Cardiac muscle cell (in vitro differentiated cells and primary cell): ENCODE measurements at places on chromosomes 1 and 21. TPM values are rescaled to one million over a fixed set of nuclear protein-coding genes. Genes with fewer than 3 reads are reported as not detected.

- DNase-seq = no peak
These were observed 20.1 kb downstream of the SIM2 start for GRCh38 chr21:36718951-36719501.

DNA sequence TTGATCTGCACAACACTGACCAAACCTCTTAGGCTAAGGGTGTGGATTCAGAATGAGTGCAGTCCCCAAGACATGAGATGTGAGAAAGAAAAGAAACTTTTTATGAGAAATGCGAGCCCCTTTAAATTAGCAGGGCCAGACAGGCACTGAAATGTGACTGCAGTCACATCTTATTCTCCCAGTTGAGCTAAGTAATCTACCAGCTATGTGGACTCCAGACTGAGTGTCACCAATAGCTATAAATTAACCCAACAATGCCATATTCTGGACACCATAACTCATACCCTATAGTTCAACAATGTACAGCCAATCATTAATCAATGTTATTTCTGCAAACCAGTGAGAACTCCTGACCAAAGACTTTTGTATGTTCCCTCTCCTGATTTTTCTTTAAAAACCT lies 153.2 kb downstream of the COQ8A start:
- DNase-seq = no peak

Gene C4BPA
- total RNA-seq = not detected in 2 replicates

GRCh38 chr1:81428998-81429397 lies 371.7 kb upstream of the ADGRL2 start:
- DNase-seq = no peak

DNA sequence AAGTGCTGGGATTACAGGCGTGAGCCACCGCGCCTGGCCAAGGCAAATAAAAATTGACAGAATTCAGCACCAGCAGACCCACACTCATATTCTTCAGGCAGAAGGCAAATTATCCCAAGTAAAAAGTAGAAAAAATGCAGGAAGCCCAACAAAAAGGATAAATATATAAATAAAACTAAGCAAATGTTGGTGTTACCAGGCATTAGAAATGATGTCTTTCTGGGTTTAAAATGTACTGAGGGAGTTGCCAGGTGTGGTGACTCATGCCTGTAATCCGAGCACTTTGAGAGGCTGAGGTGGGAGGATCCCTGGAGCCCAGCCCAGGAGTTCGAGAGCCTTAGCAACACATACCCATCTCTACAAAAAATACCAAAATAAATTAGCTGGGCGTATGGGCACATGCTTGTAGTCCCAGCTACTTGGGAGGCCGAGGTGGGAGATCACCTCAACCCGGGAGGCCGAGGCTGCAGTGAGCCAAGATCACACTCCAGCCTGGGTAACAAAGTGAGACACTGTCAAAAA lies 6.3 kb downstream of the INTS11 start:
- DNase-seq = peak; percentile 96

GRCh38 chr1:15543251-15543588 lies 16.6 kb downstream of the DNAJC16 start:
- DNase-seq = no peak

DNA sequence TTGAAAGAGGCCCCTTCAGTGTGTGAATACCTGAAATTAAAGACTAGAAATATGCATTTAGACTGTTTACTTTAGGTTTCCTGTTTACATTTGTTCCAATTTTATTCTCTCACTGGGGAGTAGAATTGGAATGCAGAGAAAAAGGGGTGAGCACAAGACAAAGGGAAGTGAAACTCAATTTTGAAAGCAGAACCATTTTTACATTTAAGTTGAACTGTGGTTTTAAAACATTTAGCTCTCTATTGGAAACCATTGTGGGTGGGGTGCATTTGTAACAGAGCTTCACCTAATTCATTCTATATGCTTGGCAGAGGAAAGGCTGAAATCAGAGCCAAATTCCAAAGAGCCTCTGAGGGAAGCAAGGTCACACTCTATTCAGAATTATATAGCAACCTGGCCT lies 235.3 kb upstream of the C1orf105 start:
- no peak for DNase-seq

DNA sequence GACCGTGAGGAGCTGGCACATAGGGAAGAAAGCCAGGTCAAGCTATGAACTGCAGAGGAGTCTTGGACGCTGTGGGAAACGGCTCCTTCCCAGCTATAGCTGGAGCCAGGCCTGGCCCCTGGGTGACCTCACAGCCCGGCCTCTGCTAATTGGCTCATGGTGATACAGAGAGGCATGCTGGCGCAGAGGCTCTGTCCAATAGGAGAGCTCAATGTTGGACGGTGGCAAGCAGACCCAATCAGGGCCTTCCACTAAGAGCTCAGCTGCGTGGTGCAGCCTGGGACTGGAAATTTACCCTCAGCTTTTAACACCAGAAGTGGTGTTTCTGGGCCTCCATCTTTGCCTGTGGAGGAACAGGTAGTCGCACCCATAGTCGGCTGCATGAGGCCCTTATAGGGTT lies 64.4 kb upstream of the GRHL3 start:
- DNase-seq = no peak

Gene IFNGR2
- total RNA-seq = 36.8 and 47.2 TPM in 2 replicates

- DNase-seq = no peak
These were observed 53.1 kb downstream of the XCL1 start for GRCh38 chr1:168629466-168629865.

Gene WDR47
- total RNA-seq = 6.7 and 6.9 TPM in 2 replicates
